Stimulated activated CD4-positive, alpha-beta T cell treated with anti-CD3 and anti-CD28 coated beads, Interleukin-1b, Interleukin-23, amount 100 ng/mL, for 1 hour (primary cell): ENCODE measurements at places on chromosomes 7 and 10.

DNA sequence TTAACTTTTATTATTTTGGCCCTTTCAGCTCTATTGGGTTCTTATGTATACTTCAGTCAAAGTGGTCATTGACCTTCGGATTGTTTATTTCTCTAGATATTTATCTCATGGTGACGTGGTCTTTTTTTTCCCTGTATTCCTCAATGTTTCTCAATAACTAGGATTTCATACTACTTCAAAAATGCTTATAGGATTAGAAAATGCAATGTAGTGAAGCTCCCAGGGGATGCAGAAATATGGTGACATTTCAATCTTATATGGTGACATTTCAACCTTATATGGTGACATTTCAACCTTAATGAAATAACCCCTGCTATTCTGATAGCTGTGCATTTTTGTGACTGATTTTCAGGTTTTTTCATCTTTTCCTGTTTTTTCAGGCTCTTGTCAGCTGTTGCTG, 51.4 kb downstream of the CHRM2 start:
- no peak for DNase-seq

DNA sequence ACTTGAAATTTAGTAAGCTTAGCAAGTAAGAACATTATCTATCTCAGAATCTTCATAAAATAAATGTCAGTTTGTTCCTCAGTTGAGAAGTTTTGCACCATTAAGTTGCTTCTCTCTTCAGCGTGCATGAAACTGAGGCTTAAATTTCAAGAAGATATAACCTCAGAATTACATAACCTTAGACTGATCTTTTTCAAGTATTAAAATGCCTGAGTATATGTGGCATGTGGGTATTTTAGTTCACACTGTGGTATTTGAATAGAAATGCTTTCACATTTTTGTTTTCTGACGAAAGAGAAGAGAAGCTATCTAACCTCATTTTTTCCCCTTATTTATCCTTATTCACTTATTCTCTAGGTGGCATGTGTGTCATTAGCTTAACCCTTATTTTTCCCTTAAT, 104.1 kb downstream of the PHF14 start:
- no peak for DNase-seq

DNA sequence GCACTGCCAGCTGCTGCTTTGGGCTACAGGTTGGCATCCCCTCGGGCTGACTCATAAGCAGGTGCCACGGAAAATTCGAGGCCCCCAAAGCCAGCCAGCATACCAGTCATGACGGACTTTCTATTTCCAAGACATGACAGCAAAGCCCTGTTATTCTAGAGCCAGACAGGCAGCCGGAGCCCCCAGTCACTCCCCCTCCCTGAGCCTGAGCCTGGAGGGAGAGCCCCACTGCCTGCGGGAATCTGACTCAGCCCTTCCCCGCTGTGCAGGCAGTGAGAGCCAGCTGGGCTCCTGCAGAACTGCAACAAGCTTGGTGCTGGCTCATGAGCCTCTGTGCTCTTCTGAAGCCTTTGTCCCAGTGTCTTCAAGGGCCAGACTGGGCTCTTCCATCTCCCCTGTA, 15.8 kb downstream of the BTBD16 start:
- no peak for DNase-seq

- no peak for DNase-seq
These were observed 209.6 kb downstream of the EBF3 start for GRCh38 chr10:129754211-129755050.

DNA sequence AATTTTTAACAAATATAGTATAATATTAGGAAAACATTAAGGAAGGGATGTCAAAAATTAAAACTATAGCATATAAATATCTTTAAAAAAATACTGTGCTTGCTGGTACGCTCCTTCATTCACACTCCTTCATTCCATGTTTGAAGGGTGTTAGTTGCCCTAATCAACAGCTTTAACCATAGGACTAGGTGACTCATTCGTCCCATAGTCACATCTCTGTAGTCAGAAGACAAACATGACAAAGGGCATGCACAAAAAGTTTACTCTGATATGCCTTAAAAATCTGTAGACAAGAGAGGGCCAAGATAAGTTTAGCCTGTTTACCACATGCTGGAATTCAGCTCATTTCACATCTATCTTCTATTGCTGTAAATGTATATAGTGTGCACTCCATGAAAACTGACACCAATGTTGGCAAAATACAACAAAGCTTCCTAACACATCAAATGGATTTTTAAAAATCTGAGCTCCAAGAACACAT, 646 bp downstream of the FAM13C start:
- DNase-seq = no peak

GRCh38 chr7:6277476-6277875, 5.1 kb upstream of the CYTH3 start:
- DNase-seq = no peak

- no peak for DNase-seq
These were observed 84.4 kb downstream of the C10orf90 start for GRCh38 chr10:126586128-126586527.

DNA sequence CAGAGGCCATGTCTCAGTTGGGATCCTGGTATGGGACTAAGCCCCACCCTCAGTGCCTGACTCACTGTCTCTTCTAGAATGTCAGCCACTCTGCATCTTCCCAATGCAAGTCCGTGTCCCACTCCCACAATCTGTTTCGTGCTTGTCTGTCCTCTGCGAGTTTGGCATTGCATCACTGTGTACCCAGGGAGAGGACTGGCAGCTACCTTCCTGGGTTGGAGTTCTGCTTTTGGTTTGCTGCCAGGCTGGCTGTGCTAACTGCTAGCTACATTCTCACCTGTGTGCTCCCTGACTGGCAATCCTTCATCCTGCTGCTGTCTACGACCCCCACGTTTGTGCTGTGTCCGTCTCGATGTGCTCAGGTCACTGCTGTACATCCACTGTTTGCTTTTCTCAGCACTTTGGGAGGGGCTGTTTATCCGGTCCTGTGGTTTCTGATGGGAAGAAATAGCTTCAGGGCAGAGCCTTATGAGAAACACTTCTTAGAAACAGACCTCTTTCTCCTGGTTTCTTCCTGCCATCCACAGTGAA, 56.0 kb upstream of the GLI3 start:
- no peak for DNase-seq

- DNase-seq = no peak
These were observed 124.9 kb downstream of the SND1 start for GRCh38 chr7:127776776-127777386.

DNA sequence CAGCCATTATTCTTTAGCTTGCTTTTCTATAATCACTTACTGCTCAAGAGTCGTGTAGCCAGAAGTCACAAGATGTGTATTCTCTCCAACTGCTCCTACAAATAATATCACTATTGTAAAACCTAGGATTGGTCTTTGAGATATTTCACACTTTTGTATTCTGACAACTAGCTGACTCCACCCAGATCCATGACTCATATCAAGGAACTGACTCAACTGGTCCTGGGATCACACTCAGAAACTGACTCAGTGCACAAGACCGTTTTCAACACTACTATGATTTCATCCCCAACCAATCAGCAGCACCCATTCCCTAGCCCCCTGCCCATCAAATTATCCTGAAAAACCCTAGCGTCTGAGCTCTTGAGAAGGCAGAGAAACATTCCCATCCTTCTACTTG, 56.5 kb upstream of the ORC5 start:
- DNase-seq = no peak

DNA sequence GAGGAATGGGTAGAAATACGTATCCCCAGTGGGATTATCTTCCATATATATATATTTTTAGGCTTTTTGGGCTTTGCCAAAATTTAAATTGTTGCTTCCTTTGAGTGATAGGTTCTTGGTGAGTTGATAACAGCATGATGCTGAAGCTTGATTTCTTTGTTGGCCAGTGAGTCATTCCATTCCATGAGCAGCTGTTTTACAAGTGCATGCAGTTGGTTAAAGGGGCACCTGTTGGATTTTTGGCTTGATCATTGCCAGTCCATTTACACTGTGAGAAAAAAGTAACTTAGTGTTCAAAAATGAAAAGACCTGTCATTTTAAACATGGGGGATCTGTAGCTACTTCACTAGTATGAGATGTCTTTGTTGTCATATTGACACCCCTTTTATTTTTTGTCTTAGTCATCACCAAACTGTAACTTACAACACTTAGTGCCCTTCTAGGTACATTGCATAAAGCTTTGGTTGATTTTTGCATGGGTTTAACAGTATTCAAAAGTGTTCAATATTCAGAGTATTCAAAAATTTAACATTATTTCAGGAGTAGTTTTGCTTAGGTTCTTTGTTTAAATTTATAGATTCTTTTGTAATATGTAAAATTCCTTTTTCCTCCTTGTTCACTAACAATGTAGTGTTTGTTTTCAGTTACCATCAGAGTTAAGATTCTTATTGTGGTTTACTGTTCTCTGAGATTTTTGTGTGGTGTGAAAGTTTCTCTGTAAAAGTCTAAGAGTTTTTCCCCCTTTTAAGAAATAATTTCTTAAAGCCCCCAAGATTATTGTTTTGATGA, 8.8 kb downstream of the AKAP9 start:
- no peak for DNase-seq

GRCh38 chr10:68666280-68666760, 54.7 kb upstream of the CCAR1 start:
- no peak for DNase-seq

DNA sequence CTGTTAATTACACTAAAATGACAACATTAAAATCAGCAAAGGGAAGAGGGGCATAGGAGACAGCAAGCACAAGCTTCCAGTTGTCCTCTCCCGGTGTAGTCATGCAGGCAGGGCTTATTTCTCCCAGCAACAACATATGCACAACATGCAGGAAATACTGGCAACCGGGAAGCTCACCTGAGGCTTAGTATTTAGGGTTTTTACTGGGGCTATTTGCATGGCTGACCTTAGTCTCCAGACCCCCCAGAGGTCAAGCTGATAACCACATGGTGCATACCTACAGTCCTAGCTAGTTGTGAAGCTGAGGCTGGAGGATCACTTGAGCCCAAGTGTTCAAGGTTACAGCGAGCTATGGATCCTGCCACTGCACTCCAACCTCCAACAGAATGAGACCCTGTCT, 12.8 kb upstream of the JMJD1C start:
- DNase-seq = no peak

- DNase-seq = no peak
These were observed 103.8 kb downstream of the ARID5B start for GRCh38 chr10:62005281-62005680.

DNA sequence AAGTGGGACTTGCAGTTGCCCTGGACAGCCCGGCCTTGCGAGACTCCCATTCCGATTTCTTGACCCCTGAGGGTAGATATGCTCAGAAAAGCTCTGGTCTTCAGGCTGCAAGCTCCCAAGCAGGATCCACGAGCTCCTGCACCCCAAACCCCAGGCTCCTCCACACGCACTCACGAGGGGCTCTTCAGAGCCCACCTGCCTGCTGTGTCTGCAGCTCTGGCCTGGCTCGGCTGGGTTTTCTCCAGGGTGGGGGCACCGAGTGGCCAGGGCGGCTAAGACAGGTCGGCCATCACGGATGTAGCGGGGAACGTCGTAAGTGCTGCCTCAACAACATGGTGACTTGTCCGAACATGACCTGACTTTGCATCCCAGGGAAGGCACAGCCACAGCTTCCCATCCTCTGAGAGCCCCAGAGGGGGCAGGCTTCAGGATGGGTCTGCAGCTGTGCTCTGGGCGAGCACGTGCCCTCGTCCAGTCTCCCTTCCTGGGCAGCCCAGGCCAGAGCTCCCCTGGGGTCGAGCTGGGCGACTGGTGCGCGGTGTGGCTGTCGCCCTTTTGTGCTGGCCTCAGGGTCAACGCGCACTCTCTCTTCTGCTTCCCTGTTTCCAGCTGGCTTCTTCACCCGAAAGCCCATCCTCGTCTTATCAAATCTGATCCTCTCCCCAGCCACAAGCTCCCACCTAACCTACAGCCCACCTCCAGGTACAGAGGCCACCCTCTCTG, 415.3 kb downstream of the DNAJB6 start:
- DNase-seq = no peak

DNA sequence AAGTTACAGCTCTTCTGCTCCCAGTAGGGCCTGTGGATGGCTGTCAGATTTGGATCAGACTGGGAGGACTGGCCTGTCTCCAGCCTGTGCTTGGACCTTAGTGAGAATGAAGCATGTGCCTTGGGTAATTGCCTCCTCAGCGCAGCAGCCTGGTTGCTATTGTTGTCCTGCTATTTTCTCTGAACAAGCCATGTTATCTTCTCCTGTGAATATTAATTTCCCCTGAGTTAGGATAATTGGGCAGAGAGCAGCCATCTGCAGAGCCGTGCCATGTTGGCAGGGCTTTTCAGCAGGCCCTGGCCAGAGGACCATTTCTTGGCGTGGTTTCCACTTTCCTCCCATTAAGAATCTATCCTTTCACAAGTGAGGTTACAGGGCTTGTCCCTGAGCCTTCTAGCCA, 497.3 kb downstream of the SORCS3 start:
- DNase-seq = no peak

DNA sequence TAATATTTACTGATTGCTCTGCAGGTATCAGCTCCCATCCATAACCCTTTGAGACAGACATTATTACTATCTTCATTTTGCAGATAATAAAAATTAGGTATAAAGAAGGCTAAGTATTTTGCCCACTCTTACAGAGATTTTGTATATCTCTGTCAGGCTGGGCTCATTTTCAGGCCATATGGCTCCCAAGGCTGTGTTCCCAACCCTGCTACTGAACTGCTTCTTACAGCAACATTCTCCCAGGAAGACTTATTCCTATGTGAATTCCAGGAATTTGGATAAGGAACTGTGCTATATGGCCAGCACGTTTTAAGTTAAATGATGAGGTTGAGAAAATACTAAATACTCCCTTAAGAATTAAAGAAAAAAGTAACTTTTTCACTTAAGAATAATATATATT, 1.9 kb upstream of the TMEM106B start:
- DNase-seq = no peak

DNA sequence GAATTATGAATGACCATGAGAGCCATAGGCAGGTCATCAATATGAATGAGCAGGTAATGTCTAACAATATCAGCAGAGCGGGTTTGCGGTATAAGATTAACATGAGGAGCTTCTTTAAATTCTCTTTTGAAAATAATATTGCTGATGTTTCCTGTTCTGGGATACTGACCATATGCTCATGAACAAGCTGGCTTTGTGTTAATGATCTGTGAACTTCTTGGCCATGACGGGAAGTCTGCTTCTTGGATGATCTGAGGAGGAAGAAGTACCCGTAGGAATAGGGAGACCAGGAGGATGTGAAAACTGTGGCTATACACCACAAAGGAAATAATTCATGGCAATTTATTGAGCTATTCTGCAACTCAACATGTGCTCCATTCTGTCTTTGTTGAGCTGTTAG, 38.6 kb downstream of the ITGA8 start:
- no peak for DNase-seq

- no peak for DNase-seq
These were observed 177.2 kb upstream of the PODXL start for GRCh38 chr7:131733604-131734003.

- no peak for DNase-seq
These were observed 28.7 kb downstream of the CHST15 start for GRCh38 chr10:124064676-124065075.
